RPMI8226 (cell line): ENCODE measurements at places on chromosomes 1 and 21.

DNA sequence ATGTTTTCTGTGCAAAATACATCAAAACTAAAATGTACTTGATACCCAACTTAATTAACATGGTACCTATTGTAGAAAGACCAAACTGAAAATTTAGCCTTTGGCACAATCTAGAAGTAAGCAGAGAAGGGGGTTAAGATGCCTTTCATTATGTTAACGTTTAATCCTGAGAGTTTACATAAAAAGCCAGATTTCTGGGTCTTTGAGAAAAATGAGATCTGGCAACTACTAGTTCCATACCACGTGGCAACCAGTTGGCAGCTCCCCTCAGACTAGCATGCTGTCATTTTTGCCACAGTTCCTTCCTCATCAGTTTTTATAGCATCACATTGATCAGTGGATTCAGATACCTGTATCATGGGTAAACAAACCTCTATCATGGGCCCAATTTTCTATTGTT is 1.5 kb downstream of the RO60 start:
- peak; percentile 64 for DNase-seq

- no peak for DNase-seq
Observed at GRCh38 chr21:30206551-30207251, 9.2 kb downstream of the CLDN8 start.

DNA sequence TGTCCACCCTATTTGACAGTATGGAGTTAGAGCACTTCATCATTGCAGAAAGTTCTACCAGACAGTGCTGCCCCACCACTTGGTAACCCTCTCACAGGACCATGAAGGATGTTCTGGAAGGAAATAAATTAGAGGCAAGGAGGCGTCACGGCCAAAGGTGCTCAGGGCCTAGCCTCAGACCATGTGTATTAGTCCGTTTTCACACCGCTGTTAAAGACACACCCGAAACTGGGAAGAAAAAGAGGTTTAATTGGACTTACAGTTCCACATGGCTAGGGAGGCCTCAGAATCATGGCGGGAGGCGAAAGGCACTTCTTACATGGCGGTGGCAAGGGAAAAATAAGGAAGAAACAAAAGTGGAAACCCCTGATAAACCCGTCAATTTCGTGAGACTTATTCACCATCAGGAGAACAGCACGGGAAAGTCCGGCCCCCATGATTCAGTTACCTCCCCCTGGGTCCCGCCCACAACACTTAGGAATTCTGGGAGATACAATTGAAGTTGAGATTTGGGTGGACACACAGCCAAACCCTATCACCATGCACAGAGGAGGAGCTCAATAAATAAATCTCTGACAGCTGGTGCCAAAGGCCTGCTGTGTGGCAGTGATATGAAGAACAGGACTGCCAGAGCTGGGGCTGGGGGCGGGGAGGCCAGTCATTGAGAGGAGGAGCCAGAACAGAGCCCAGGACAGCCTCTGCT is 75.8 kb downstream of the FHAD1 start:
- DNase-seq, result no peak

DNA sequence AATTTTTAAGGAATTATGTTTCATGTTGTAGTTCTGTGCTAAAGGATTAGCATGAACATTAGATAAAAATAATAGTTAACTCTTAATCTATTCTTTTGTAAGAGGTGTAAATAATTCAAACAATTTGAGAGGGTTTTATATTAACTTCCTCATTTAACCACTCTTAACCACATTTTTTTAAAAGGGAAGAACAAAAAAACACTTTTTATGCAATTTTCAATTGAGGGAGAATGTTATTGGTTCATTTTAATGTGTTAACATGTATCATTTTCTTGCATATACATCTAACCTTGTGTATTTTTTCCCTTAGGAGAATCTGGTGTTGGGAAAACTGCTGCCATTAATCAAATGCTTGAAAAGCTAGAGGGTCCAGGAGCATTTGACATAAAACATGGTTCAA is 169.0 kb downstream of the LBR start:
- no peak for DNase-seq

GRCh38 chr1:2204415-2205190 is 10.0 kb upstream of the FAAP20 start:
- no peak for DNase-seq

- DNase-seq, result no peak
Observed at GRCh38 chr21:31931644-31932469, 59.0 kb downstream of the HUNK start.

DNA sequence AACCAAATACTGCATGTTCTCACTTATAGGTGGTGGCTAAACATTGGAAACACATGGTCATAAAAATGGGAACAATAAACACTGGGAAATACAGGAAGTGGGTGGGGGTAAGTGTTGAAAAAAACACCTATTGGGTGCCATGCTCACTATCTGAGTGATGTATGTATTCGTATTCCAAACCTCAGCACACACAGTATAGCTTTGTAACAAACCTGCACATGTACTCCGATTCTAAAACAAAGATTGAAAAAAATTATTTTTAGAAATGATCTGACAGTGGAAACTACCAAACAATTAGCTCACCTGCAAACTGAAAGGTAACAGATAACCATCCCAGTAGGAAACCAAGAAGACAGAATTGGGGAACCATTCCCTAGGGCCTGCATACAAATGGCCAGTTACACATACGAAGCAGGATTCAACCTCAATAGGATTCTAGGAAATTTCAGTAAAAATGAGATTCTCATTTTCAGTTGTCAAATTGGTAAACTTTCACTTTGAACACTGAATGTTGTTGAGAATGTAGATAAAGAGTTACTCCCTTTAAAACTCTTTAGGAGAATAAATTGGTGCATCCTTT is 88.1 kb upstream of the LRRC8D start:
- DNase-seq, result no peak

DNA sequence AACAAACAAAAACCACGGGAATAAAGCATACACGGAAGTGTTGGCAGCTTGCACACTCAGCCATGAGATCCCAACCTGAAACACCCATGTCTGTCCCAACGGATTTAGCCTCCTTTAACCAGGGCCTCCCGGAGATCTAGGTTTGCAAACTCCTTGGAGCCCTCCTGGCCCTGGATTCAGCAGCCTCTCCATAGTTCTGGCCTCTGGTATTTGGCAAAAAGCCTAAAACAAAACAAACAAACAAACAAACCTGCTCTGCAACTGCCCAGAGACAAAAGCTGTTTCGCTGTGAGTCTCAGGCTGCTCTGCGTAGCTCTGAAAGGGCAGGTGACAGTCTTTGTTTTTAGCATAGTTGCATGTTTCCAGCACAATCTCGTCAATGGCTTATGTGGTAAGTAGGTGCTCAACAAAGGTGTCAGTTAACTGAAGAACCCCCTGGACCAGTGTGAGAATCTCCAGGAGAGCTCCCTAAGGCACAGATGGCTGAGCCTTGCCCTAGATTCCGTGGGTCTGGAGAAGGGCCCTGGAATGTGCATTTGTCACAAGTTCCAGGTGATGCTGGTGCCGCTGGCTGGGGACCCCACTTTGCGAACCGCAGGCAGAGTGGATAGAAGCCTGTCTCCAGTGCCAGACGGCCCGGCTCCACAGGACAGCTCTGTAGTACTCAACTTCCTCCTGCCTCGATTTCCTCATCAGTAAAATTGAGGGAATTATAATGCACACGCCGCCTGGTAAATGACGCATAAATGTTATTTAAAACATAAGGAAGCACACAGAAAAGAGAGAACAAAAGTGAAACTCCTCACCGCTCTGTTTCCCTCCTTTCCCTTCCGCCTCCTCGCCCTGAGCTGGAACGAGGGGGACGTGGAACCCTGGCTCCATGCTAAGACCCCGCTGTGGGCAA is 86.2 kb downstream of the RIPK4 start:
- DNase-seq, result no peak
